ENCODE measurements at places on chromosomes 1 and 21. TPM values are rescaled to one million over a fixed set of nuclear protein-coding genes. Genes with fewer than 3 reads are reported as not detected.

- DNase-seq = peak; percentile 62
- no peaks in the 10 kb centered on the region for H3K4me1 ChIP-seq
- H3K27me3 ChIP-seq = no peaks in the 10 kb centered on the region
- H3K27ac ChIP-seq = no peak overlapping the region
- no peaks in the 10 kb centered on the region for H3K36me3 ChIP-seq
Observed at GRCh38 chr1:171188388-171189266, 3.5 kb downstream of the FMO2 start.

DNA sequence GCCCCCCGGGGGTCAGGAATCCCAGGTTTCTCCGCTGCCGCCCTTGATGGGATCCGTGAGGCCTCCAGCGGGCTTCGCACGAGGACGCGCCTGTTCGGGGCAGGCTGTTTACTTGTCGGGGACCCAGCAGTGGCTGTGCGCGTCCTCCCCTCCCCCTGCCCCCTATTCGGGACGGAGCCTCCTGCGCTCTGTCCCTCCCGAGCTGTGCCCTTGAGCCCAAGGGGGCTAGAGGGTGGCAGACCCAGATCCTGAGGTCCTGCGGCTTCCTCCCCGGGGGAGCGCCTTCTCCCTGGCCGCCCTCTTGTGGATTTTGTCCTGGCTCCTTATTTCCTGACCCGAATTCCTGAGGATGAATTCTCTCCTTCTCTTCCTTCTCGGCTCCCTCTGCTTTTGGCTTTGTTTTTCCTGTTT is 38.4 kb downstream of the PIK3CD start:
- no peaks in the 10 kb centered on the region for H3K36me3 ChIP-seq
- H3K4me1 ChIP-seq = peaks cover 12% of the 10 kb centered on the region
- peak; percentile 29 for DNase-seq
- peak overlapping the region; percentile 45 for H3K4me3 ChIP-seq
- no peaks in the 10 kb centered on the region for H3K27me3 ChIP-seq

- peaks cover 2% of the 10 kb centered on the region for H3K36me3 ChIP-seq
- H3K4me1 ChIP-seq = no peaks in the 10 kb centered on the region
- DNase-seq = no peak
Observed at GRCh38 chr1:198153804-198154203, 3.0 kb upstream of the NEK7 start.

GRCh38 chr1:25019337-25020172 is 89.5 kb upstream of the RUNX3 start:
- H3K4me3 ChIP-seq = no peak overlapping the region
- H3K36me3 ChIP-seq = no peaks in the 10 kb centered on the region
- H3K4me1 ChIP-seq = no peaks in the 10 kb centered on the region
- no peaks in the 10 kb centered on the region for H3K27me3 ChIP-seq

DNA sequence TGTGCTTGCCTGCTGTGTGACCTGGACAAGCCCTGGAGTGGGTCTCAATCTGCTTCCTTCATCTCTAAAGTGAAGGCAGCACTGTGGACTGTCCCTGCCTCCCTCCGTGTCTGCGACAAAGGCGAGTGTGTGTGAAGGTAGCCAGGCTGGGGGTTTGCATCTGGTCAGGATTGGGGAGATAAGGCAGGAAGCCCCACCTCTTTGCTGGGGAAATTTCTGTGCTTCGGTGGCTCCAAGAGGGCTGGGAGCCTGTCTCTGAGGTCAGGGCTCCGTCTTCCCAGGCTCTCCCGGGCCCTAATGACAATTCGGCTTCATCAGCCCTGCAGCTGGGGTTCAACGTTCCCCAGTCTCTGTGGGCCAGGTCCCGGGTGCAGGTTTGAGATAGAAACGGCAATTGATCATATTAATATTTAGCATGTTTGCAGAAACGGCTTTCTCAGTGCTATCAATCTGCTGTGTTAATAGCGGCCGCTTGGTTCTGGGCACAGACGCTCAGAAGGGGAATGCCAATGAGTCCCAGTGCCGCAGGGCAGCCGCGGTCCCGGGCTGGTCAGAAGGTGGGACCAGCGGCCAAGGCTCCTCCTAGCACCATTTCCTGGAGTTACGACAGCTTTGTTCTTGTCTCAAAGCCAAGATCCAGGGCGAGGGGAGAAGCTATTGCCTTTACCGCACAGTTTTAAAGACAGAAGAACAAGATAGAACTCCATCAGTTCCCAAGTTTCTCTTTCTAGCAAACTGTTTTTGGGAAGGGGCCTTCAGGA is 105.7 kb downstream of the PRDM16 start:
- H3K27ac ChIP-seq = peak overlapping the region; percentile 23
- H3K4me3 ChIP-seq = no peak overlapping the region
- no peaks in the 10 kb centered on the region for H3K4me1 ChIP-seq
- DNase-seq = peak; percentile 56
- H3K36me3 ChIP-seq = no peaks in the 10 kb centered on the region

The FCRLB gene
- total RNA-seq = not detected

The LSM10 gene
- total RNA-seq = 3.7 TPM

The KIF26B gene
- 17.4 TPM for total RNA-seq

Measured in uterus (tissue), 4 donors.